ENCODE measurements at places on chromosomes 6 and 20. TPM values are rescaled to one million over a fixed set of nuclear protein-coding genes. Genes with fewer than 3 reads are reported as not detected.
A peak's percentile ranks its signal among the peaks of the same experiment; 100 is the strongest.

The FAM209A gene
- 6.3 TPM for total RNA-seq

- H3K4me1 ChIP-seq: peaks cover 7% of the 10 kb centered on the region
- DNase-seq: no peak
- H3K27me3 ChIP-seq: no peaks in the 10 kb centered on the region
- H3K27ac ChIP-seq: no peak overlapping the region
Observed at GRCh38 chr6:31892821-31893220, 4.7 kb downstream of the EHMT2 start.

The GPLD1 gene
- 1.2 TPM for total RNA-seq

DNA sequence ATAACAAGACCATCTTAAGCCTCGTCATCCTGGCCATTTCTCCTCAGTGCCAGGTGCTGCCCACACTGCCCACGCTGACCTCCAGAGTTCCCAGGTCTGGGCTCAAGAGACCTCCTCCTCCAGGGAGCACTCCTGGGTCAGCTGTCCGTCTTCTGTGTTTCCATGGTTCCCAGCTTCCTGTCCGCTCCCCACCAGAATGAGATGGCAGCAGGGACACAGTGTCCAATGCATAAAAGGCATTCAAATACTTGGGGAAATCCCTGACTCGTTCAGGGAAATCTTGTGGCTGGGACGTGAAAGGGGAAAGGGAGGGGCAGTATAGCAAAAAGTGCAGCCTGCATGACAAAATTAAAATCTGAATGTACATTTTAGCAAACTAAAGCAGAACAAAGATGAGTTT lies 54.3 kb downstream of the SLC23A2 start:
- H3K27me3 ChIP-seq: no peaks in the 10 kb centered on the region
- H3K4me1 ChIP-seq: no peaks in the 10 kb centered on the region
- DNase-seq: no peak
- no peak overlapping the region for H3K4me3 ChIP-seq
- no peak overlapping the region for H3K27ac ChIP-seq
- no peaks in the 10 kb centered on the region for H3K36me3 ChIP-seq

DNA sequence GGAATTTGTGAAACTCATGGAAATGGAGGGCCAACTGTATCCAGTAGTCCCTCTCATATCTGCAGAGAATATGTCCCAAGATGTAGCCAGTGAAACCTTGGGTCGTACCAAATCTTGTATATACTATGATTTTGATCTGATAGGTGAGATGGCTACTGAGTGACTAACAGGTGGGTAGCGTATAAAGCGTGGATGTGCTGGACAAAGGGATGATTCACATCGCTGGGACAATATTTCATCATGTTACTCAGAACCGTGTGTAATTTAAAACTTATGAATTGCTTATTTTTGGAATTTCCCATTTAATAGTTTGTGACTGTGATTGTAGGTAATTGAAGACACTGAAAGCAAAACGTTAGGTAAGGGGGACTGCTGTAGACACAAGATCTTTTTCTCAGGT lies 144.1 kb downstream of the SMAP1 start:
- DNase-seq: no peak
- no peaks in the 10 kb centered on the region for H3K36me3 ChIP-seq
- H3K27me3 ChIP-seq: no peaks in the 10 kb centered on the region
- H3K4me3 ChIP-seq: no peak overlapping the region

DNA sequence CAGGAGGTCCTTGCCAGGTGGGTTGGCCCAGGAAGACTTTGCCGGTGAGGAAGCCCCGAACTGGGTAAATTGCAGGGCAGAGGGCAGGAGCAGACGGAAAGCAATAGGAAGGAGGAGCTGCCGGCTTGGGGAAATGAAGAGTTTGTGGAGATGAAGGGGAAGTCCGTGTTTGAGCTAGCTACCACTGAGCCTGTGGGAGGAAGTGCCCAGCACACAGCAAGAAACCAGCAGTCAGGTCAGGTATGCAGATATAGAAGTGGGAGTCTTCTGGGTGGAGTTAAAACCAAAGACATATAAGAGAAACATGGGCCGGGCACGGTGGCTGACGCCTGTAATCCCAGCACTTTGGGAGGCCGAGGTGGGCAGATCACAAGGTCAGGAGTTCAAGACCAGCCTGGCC lies 34.7 kb downstream of the CD24 start:
- H3K4me1 ChIP-seq: no peaks in the 10 kb centered on the region
- H3K36me3 ChIP-seq: no peaks in the 10 kb centered on the region
- DNase-seq: no peak
- H3K4me3 ChIP-seq: no peak overlapping the region
- H3K27ac ChIP-seq: no peak overlapping the region

The ADAM33 gene
- not detected for total RNA-seq

DNA sequence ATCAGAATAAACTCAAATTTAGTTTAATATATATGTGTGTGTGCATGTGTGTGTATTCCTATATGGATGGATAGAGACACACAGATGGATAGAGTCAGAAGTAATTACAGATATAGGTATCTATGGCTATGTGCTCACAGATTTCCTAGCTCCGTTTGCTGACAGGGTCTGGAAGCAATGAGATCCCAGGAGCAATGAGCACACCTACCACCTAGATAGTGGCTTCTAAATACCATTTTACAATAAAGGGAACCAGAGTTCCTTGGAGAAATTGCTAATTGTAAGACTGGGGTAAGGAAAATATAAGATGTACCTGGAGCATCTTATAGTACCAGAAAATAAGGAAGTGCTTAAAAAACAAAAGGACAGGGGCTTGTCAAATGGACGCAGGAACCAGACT lies 196.2 kb upstream of the PRDM1 start:
- no peak overlapping the region for H3K4me3 ChIP-seq
- no peaks in the 10 kb centered on the region for H3K27me3 ChIP-seq
- no peaks in the 10 kb centered on the region for H3K4me1 ChIP-seq
- DNase-seq: no peak

- no peak overlapping the region for H3K4me3 ChIP-seq
- no peak for DNase-seq
- H3K27ac ChIP-seq: no peak overlapping the region
- no peaks in the 10 kb centered on the region for H3K27me3 ChIP-seq
- H3K36me3 ChIP-seq: peaks cover 38% of the 10 kb centered on the region
Observed at GRCh38 chr6:105359419-105360370, 43.2 kb downstream of the PREP start.

GRCh38 chr6:35089935-35090505 lies 51.1 kb downstream of the TCP11 start:
- H3K4me1 ChIP-seq: no peaks in the 10 kb centered on the region
- no peak overlapping the region for H3K4me3 ChIP-seq
- DNase-seq: no peak
- H3K27me3 ChIP-seq: no peaks in the 10 kb centered on the region
- no peak overlapping the region for H3K27ac ChIP-seq

GRCh38 chr6:52000064-52000463 lies 87.3 kb downstream of the PKHD1 start:
- H3K27ac ChIP-seq: no peak overlapping the region
- no peaks in the 10 kb centered on the region for H3K27me3 ChIP-seq
- no peaks in the 10 kb centered on the region for H3K36me3 ChIP-seq
- H3K4me1 ChIP-seq: no peaks in the 10 kb centered on the region
- DNase-seq: no peak

- no peaks in the 10 kb centered on the region for H3K4me1 ChIP-seq
- H3K36me3 ChIP-seq: no peaks in the 10 kb centered on the region
- no peak for DNase-seq
- H3K4me3 ChIP-seq: no peak overlapping the region
- H3K27ac ChIP-seq: no peak overlapping the region
Observed at GRCh38 chr6:121619987-121620740, 184.7 kb downstream of the GJA1 start.

DNA sequence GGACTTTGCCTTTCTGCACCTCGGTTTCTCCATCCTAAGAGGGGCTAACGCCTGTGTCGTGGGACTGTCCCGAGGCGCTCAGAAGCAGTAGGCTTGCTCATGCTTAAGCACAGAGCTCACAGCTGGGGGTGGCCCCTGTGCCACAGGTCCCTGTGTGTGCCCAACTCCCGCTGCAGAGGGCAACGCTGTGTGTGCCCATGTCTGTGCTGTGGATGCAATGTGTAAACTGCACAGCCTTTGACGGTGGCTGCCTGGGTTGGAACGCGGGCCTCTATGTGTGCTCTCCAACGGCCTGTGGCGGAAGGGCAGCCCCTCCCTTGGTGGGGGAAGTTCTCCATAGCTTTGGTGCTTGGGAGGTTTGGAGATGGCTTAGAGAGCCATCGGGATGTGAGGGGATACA lies 10.7 kb upstream of the GATA5 start:
- no peak overlapping the region for H3K4me3 ChIP-seq
- no peak for DNase-seq
- no peaks in the 10 kb centered on the region for H3K4me1 ChIP-seq
- no peaks in the 10 kb centered on the region for H3K36me3 ChIP-seq

The NDUFAF4 gene
- total RNA-seq: 28.3 TPM

DNA sequence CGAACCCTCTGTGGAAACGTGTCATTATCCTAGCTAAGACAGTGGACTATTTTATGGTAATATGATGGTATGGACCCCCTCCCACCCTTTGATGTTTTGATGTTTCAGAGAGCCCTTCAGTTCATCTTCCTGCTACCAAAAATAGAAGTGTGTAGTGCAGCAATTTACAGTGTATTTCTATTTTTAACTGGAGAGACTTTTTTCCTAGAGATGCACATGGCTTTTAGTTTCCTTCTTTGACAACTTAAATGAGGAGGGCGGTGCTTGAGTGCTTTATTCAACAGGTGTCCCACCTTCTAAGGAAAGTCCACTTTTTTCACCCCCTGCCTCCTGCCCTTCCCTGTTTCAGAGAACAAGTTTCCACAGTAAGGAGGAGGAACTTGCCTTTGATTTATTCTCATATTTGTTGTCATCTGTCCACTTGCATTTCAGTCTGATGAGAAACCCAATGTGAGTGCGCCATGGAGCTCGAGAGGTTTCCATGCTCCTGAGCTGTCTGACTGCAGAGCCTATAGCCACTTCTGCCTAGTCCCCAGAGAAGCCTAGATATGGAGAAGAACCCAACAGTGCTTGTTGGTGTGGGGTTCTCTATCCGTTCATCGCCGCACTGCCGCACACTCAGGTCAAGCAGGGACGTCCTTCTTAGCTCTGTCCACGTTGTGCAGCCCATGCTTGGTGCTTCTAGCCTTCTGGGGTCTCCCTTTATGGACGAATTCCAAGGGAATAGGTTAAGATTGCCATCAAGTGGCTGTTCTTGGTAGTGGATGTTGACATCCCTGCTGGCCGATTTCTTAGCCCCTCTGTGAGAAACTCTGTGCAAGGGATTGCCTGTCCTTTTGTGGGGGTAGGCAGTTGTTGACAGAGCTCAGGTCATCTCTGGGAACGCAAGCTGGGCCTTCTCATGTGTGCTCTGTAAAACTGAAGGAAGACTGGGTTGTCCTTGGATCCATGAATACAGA lies 144.2 kb downstream of the JARID2 start:
- H3K27me3 ChIP-seq: no peaks in the 10 kb centered on the region
- no peaks in the 10 kb centered on the region for H3K36me3 ChIP-seq

GRCh38 chr6:157045831-157046454 lies 268.8 kb downstream of the ARID1B start:
- no peak overlapping the region for H3K4me3 ChIP-seq
- H3K27ac ChIP-seq: no peak overlapping the region
- H3K36me3 ChIP-seq: peaks cover 3% of the 10 kb centered on the region
- H3K4me1 ChIP-seq: no peaks in the 10 kb centered on the region

- H3K4me3 ChIP-seq: no peak overlapping the region
- H3K27ac ChIP-seq: no peak overlapping the region
- no peaks in the 10 kb centered on the region for H3K36me3 ChIP-seq
- H3K27me3 ChIP-seq: peaks cover 12% of the 10 kb centered on the region
- no peak for DNase-seq
Observed at GRCh38 chr6:38714239-38715015, 684 bp upstream of the DNAH8 start.

DNA sequence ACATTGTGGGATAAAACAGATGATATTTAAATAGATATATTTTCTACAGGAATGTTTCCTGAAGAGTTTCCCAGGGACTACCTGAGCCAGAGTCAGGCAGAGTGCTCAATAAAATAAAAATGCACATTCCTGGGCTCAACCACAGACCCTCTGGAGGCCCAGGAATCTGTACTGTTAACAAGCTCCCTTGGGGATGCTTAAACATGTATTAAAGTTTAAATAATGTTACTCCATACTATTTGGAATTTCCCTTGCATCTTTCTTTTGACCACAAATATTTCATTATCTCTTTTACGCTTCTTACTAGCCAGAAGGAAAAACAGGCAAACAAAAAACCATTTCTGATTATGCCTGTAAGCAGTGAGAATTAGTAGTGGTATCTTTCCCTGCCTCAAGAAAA lies 42.3 kb downstream of the GPR63 start:
- no peak overlapping the region for H3K4me3 ChIP-seq
- no peak overlapping the region for H3K27ac ChIP-seq

- DNase-seq: no peak
- H3K27ac ChIP-seq: no peak overlapping the region
- H3K4me3 ChIP-seq: no peak overlapping the region
- no peaks in the 10 kb centered on the region for H3K4me1 ChIP-seq
Observed at GRCh38 chr6:167778497-167779128, 48.1 kb upstream of the AFDN start.

GRCh38 chr6:153966001-153966400 lies 73.0 kb upstream of the OPRM1 start:
- H3K4me3 ChIP-seq: peak overlapping the region; percentile 17
- no peaks in the 10 kb centered on the region for H3K4me1 ChIP-seq
- H3K36me3 ChIP-seq: no peaks in the 10 kb centered on the region
- no peak overlapping the region for H3K27ac ChIP-seq

- H3K4me3 ChIP-seq: no peak overlapping the region
- DNase-seq: no peak
- no peaks in the 10 kb centered on the region for H3K36me3 ChIP-seq
Observed at GRCh38 chr6:16106991-16107787, 21.7 kb upstream of the MYLIP start.

DNA sequence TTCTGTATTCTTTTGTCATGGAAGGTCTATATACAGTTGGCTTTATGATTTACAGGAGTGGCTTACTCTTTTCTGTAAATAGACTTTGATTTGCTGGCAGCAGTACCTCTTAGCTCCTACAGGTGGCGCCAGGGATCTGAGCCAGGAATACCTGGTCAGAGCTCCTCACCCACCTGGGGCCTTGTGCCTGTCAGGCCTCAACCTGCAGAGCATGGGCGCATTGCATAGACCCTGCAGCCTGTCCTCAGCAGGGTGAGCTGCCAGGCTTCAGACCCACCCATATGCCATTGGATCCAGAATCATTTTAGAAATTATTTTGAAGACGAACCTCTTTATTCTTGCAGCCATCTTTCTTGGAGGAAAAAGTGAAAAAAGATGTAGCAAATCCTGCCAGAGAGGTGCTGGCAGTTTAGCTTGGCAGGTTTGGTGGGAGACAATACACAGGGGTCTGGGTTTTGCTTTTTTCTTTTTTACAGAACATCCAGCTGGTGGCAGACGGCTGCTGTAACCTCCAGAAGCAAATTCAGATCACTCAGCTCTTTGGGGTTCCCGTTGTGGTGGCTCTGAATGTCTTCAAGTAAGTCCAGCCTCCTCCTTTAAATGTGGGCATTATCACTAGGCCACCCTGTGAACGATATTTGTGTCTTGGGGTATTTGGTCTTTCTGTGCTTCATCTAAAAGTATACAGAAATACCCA lies 149.1 kb downstream of the MTHFD1L start:
- no peaks in the 10 kb centered on the region for H3K4me1 ChIP-seq
- H3K27ac ChIP-seq: no peak overlapping the region
- no peak overlapping the region for H3K4me3 ChIP-seq
- peak; percentile 17 for DNase-seq

The BPI gene
- total RNA-seq: 0.29 TPM

GRCh38 chr6:90941885-90942284 lies 355.0 kb upstream of the MAP3K7 start:
- no peaks in the 10 kb centered on the region for H3K36me3 ChIP-seq
- DNase-seq: no peak
- H3K27me3 ChIP-seq: no peaks in the 10 kb centered on the region
- H3K4me1 ChIP-seq: peaks cover 4% of the 10 kb centered on the region
- H3K4me3 ChIP-seq: no peak overlapping the region
- H3K27ac ChIP-seq: no peak overlapping the region
